ENCODE measurements at places on chromosomes 1 and 21. TPM values are rescaled to one million over a fixed set of nuclear protein-coding genes. Genes with fewer than 3 reads are reported as not detected.

DNA sequence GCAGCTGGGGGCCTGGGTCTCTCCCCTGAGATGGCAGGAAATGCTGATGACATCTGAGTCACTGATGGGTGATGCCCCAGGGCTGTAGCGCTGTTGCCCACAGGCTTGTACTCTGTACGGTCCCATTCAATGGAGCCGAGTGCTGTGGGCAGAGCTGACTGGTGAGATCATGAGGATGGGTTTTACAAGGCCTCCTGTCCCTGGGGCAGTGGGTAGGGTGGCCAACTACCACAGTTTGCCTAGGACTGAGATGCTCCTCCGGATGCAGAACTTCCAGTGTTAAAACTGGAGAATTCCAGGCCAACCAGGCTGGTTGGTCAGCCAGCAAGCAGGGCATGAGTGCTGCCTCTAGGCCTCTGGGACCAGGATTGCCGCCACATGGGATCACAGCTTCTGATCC lies 9.2 kb downstream of the PHLDA3 start:
- DNase-seq: no peak

Gene ARMH1
- 2.2 TPM for polyA plus RNA-seq

- DNase-seq: no peak
These were observed 17.3 kb downstream of the PI4KB start for GRCh38 chr1:151309811-151310323.

Gene HLX
- 17.0 TPM for polyA plus RNA-seq

Gene OR2M7
- polyA plus RNA-seq: not detected

- DNase-seq: peak; percentile 73
These were observed at the start of gene LRP8 for GRCh38 chr1:53328009-53328461. LRP8 (minus strand) TSS chr1:53328070; CDS start chr1:53327912, 158 bp downstream.

Gene GPR153
- polyA plus RNA-seq: 23.4 TPM

GRCh38 chr1:197036861-197037260 lies 30.2 kb downstream of the F13B start:
- DNase-seq: no peak

DNA sequence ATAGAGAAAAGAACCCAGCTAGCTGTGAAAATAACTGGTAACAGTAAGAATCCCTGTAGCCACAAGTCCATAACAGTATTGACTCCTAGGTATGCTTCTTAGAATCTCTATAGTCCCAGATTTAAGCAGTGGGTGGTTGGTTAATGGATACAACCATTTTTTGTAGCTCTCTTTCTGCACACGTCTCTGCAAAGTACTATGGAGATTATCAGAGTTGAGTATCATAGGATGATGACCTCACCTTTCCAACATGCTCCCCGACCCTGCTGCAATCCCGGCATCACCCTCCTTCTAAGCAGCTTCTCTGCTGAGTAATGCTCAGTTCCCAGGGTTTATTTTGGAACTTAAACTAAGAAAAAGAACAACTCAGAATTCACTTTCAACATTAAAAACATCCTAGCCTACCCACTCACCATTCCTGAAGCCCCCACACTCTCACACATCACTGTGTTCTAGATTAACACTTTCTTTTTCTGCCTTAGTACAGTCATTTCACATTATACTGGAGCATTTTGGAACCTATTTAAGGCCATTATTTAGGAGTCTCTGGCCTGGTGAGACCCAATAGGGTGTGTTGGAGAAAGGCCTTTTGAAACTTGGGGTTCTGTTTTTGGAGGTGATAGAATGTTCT lies 2.7 kb downstream of the MLLT11 start:
- no peak for DNase-seq
